ENCODE measurements at places on chromosomes 7 and 10.

DNA sequence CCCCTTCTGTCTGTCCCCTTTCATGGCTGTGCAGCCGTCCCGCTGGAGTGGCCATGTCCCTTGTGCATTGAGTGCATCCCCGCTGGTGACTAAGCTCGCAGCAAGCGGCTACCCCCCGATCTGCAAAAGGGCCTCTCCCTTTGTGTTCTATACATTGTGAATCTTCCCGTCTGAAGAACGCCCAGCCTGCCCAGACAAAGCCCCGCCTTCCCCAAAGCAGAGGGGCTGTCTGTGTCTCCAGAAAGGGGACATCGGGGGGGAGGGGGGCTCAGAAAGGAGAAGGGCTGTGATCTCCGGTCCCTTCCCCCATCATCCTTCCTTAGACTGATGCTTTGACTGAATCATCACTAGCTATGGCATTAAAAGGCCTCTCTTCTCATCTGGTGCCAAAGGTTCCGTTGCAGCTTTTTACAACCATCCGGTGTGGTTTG is 11.9 kb downstream of the NPTX2 start:
- DNase-seq: no peak

GRCh38 chr7:15457990-15458955 is 103.5 kb downstream of the AGMO start:
- no peak for DNase-seq

GRCh38 chr10:36779238-36779846 is 346.1 kb upstream of the ANKRD30A start:
- DNase-seq: peak; percentile 10

GRCh38 chr10:37304036-37304435 is 178.6 kb downstream of the ANKRD30A start:
- no peak for DNase-seq

DNA sequence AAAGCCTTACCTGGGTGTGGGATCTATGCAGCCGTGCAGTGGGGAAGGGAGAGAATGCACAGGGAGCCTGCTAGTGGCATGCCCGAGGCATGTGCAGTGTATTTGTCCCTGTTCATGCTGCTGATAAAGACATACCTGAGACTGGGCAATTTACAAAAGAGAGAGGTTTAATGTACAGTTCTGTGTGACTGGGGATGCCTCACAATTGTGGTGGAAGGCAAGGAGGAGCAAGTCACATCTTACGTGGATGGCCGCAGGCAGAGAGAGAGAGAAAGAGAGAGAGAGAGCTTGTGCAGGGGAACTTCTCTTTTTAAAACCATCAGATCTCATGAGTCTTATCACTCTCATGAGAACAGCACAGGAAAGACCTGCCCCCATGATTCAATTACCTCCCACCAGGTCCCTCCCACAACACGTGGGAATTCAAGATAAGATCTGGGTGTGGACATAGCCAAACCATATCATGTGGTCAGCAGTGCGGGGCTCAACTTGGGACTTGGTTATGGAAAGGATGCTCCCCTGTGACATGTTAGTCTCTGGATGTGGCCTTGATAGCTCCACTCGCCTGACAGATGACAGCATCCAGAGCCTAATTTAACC is 128.9 kb downstream of the DOCK1 start:
- DNase-seq: no peak

GRCh38 chr10:116688241-116688711 is 54.1 kb downstream of the HSPA12A start:
- DNase-seq: no peak

DNA sequence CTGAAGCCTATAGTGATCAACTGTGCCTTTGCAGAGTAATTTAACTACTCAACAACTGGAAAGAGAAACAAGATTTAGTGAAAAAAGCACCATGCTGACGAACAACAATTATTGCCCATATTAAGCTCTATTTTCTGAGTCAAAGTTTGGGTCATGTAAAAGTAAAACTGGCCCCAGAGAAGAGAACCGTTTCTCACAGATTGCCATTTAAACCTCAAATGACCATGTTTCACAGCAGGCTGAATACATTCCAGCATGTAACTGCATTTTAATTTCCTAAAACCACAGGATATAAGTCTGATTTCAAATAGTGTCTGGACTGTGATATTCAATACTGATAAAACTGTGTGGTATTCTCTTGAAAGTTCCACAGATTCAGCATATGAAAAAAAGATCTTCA is 140.7 kb downstream of the ATE1 start:
- DNase-seq: no peak

DNA sequence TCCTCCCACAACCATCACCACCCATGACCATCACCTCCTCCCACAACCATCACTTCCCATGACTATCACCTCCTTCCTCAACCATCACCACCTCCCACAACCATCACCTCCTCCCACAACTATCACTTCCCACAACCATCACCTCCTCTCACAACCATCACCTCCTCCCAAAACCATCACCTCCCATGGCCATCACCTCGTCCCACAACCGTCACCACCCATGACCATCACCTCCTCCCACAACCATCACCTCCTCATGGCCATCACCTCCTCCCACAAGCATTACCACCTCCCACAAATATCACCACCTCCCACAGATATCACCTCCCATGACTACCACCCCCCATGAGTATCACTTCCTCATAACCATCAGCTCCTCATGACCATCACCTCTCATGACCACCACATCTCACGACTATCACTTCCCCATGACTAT is 52.2 kb downstream of the PDGFA start:
- DNase-seq: no peak

DNA sequence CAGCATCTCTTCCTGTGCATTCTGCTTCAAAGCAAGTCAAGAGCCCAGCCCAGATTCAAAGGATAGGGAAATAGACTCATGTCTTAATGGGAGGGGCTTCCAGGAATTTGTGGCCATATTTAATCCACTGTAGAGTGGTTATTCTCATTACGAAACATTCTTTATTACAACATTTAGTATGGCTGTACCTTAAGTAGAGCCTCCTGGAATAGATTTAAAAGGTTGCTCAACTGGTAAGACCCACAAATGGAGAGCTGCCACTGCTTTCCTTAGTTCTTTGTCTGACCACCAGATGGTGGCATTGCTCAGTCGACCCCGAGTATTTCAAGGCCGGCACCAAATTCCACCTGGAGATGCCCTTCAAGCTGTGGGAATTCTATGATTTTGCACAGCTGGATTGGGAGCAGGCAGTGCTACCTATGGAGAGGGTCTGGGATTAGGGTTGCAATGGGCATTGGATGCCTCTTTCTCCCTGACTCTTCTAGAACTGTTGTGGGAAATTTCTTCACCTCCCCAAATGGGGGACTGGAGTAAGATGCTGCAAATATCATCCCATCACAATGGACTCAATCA is 102.2 kb downstream of the RBM20 start:
- peak; percentile 50 for DNase-seq

DNA sequence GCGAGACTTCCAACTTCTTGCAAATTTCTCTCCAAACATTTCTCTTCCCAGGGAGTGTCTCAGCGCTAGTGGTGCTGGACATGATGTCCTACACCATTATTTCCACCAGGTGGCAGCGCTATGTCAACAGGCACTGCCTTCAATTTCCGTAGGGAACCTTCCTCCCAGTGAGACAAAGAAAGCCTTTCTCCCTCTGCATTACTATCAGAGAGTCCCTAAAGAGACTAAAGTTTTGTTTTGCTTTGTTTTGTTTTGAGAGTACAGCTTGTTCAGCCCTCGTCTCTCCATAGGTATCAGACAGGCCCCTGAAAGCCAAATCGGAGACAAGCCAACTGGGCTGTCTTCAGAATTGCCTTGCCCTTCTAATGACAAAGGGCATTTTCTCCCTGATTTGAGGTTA is 44.2 kb upstream of the GGCT start:
- peak; percentile 75 for DNase-seq
